Ascending aorta (tissue), 2 donors: ENCODE measurements at places on chromosomes 4 and X. TPM values are rescaled to one million over a fixed set of nuclear protein-coding genes. Genes with fewer than 3 reads are reported as not detected.

The ARHGEF6 gene
- total RNA-seq: 17.6 TPM

The CSAG3 gene
- not detected for total RNA-seq

The FHIP1A gene
- total RNA-seq: not detected

The RAB33B gene
- 4.5 TPM for total RNA-seq

The PDGFC gene
- 21.0 TPM for total RNA-seq

The DTHD1 gene
- not detected for total RNA-seq

The STOX2 gene
- 41.7 TPM for total RNA-seq

The COL25A1 gene
- 5.6 TPM for total RNA-seq

The FHL1 gene
- 850 TPM for total RNA-seq

The MAP7D2 gene
- not detected for total RNA-seq

The GPRASP3 gene
- total RNA-seq: 1.7 TPM

The CAMK2D gene
- 23.8 TPM for total RNA-seq

The RNF150 gene
- total RNA-seq: 31.2 TPM

The RGN gene
- 1.5 TPM for total RNA-seq

The RHOXF2 gene
- not detected for total RNA-seq

The DNAAF6 gene
- not detected for total RNA-seq

The CCDC120 gene
- total RNA-seq: 0.11 TPM

The ADH1A gene
- not detected for total RNA-seq

The BST1 gene
- total RNA-seq: 22.7 TPM

The VCX gene
- total RNA-seq: not detected

The LGI2 gene
- 2.2 TPM for total RNA-seq

The F9 gene
- total RNA-seq: 15.0 TPM

The IQCM gene
- total RNA-seq: not detected

The NIPAL1 gene
- total RNA-seq: 2.0 TPM

The AFF2 gene
- total RNA-seq: 2.3 TPM

The CENPVL2 gene
- not detected for total RNA-seq

The APLN gene
- 2.2 TPM for total RNA-seq

The DIPK2B gene
- 76.2 TPM for total RNA-seq

The CABS1 gene
- not detected for total RNA-seq
